NCI-H2107 (cell line): ENCODE measurements at places on chromosomes 7 and 10.

GRCh38 chr10:6694447-6695140 is 114.5 kb upstream of the PRKCQ start:
- no peak for DNase-seq

- DNase-seq: no peak
Measured at GRCh38 chr7:74355091-74355490, 65.9 kb downstream of the CLIP2 start.

GRCh38 chr10:44387853-44388251 is 3.0 kb upstream of the CXCL12 start:
- no peak for DNase-seq

DNA sequence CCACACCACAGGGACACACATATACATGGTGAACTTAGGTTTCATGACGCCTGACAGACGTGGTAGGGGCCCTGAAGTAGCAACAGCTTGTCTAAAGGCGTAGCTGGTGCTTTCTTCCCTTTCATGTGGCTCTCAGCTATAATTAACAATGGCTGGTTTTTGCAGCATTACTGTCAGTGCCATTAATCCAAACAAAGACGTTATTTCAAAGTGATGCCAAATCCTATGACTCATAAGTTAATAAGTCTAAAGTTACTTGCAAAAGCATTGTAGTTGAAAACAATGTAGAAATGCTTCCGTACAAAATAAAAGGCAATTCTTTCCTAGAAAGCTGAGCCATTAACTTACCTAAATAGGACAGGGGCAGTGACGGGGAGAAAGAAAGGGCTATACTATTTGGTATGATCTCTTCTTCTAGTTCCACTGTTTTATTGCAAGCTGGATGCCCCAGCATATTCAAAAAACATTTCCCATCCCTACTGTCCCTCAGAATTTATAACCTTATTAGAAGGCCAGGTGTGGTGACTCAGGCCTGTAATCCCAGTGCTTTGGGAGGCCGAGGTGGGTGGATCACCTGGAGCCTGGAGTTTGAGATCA is 105.4 kb downstream of the ODAD2 start:
- DNase-seq: no peak

DNA sequence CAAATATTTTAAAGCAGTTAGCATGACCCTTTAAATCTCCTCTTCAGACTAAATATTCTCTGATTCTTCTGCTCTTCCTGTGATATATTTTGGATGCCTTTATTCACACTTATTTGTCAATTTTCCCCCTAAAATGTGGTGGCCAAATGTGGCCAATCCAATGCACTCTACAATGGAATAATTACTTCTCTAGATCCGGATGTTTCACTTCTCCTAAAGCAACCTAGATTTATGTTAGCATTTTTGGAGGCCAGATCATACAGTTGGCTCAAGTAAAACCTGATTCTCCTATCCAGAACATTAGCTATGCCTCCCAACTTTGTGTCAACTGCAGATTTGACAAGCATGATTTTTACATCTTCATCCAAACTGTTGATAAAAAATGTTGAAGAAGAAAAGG is 153.7 kb downstream of the CREB5 start:
- DNase-seq: no peak
